Activated T-cell treated with anti-CD3 and anti-CD28 coated beads, Interleukin-2, amount 50 U/mL, for 4 hours (primary cell): ENCODE measurements at places on chromosomes 12 and 14.

GRCh38 chr12:52787324-52788191, 8.4 kb downstream of the KRT3 start:
- DNase-seq, result no peak

DNA sequence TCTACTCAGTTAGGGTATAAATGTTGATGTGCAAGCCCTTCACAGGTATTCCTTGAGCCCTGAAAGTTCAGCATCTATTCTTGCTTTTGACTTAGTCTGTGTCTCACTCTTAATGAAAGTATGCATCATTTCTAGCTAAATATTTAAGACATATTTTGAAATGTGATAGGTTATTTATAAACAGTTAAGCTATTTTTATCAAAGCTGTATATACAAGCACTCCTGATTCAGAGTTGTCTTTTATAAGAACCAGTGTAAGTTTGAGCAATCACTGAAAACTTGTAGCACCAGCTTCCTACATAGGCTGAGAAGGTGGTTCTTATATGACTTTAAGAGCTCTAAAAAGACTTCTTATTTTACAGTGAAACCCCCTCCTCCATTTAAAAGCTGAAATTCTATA, 98.6 kb downstream of the MYF5 start:
- DNase-seq, result no peak

DNA sequence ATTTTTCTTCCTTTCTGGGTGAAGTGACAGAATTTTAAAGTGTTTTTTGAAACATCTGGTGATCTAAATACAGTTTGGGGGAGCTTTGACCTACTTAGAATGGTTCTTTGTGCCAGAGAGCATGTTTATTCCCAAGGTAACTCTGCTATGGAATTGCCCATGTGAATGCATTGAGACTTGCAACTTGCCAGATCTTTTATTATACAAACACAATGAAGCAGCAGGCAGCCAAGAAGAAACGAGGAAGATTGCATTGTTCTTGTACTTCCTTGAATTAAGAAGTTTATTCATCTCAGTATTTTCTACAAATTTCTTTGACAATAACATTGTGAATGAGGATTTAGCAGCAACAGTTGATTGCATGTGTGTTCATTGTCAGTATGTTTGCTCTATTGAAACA, 55.5 kb downstream of the FGD4 start:
- no peak for DNase-seq

GRCh38 chr14:34872822-34873588, 2.2 kb downstream of the BAZ1A start:
- DNase-seq, result no peak

DNA sequence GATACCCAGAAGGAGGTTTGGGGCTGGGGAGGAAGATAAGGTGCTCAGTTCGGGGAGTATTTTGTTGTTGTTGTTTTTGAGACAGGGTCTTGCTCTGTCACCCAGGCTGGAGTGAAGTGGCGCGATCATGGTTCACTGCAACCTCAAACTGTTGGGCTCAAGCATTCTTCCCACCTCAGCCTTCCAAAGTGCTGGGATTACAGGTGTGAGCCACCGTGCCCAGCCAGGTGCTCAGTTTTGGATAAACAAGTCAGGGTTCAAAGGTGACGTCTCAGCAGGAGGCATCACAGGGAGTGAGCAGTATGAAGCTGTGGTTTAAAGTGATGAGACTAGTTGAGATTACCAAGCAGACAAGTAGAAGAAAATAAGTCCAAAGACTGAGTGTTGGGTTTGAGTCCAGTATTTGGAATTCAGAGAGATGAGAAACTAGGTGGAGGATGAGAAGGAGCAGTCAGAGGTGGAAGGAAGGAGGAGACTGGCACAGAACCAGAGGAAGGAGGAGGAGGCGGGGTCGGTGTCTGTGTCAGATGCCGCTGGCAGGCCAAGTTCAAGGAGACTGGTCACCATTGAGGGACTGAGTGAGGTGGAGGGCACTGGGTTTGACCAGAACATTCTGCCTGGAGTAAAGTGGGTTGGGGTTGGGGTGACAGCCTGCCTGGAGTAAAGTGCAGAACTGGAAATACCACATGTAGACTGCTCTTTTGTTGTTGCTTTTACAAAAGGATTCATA, 16.1 kb downstream of the SLC35E3 start:
- no peak for DNase-seq

GRCh38 chr14:87002776-87003175, 990.2 kb downstream of the GALC start:
- DNase-seq, result no peak

DNA sequence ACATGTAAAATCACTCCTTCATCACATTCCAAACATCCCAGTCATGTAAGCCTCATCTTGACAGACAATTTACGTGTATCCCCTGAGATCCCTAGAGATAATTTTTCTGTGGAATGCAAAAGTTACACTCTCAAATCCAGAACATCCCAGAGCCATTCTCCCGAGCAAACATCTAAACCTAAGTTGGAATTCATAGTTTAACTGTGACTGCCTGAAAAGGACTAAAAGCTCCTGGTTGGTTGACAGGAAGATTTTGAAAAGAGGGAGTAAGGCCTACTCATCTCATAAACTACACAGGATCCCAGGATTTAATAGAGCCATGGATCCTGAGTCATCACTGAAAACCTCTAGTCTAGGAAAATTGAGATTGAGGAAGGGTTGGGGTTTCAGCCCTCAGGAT, 123.6 kb downstream of the SCN8A start:
- no peak for DNase-seq
